ENCODE measurements at places on chromosomes 1 and 21.

DNA sequence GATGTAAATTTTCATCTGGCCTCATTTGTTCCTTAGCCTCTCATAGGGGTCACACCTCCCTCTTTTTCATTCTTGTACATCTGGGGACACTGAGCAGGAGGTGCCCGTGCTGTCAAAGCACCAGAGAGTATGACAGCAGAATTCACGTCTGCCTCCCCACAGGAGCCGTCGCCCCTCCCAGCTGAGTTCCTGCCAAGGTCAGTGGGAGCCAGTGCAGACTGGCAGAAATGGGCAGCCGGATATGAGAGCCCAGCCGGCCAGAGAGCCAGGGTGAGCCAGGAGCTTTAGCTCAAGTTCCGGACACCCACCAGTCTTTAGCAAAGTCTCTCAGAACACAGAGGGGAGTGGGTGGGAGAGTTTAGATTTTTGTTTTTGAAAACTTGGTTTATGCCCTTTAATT, 21.9 kb downstream of the GPR137B start:
- DNase-seq: no peak

GRCh38 chr21:43866260-43866629, 1.2 kb downstream of the AGPAT3 start:
- DNase-seq: peak; percentile 11

GRCh38 chr1:85582687-85583591, 2.4 kb downstream of the CCN1 start:
- no peak for DNase-seq

- DNase-seq: no peak
Observed at GRCh38 chr1:183003203-183003602, 20.0 kb upstream of the LAMC1 start.

DNA sequence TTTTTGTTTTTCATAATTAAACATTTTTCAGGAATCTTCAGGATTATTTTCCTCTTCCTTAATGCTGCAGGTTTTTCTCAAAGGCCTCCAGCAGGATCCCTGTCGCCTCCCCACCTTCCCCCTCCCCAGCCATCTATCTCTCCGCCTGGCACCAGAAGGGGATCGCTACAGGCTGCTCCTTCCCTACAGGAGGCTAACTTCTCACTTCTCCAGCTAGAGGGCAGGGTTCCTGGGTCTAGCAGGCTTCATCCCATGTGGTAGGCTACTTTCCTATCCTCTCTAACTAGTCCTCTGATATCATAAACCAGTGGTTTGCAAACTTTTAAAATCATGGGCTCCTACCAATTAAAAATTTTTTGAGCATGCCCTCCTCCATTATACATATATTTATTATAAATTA, 104.1 kb downstream of the KCNN3 start:
- no peak for DNase-seq

- no peak for DNase-seq
Observed at GRCh38 chr1:203565049-203565448, 61.6 kb upstream of the ATP2B4 start.

DNA sequence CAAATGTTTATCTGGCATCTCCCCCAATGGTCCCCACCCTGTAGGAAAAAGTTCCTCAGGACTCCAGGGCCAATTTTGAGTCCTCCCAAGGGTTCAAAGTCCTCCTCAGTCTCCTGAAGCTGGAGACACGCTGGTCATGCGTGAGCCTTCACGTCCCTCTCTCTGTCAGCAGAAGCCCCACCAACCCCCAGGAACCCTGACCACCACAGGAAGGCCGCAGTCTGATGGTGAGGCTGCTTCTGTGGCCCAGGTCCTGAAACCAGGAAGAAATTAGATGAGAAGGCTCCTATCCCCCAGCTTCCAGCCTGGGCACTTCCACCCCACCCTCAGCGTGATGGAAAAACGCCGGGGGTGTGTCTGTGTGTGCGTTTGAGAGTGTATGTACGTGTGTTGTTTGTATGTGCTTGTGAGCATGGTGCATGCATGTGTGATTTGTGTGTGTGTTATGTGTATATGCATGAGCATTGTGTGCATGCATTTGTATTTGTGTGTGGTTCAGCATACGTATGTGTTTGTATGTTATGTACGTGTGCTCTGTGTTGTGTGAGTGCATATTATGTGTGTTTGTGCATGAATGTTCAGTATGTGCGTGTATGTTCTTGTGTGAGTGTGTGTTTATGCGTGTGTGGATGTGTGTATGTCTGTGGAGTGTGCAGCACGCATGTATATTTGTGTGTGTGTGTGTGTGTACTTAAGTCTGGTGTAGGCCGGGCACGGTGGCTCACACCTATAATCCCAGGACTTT, 92.5 kb downstream of the SIK1 start:
- DNase-seq: no peak

GRCh38 chr1:98179151-98179773, 258.4 kb upstream of the DPYD start:
- no peak for DNase-seq

DNA sequence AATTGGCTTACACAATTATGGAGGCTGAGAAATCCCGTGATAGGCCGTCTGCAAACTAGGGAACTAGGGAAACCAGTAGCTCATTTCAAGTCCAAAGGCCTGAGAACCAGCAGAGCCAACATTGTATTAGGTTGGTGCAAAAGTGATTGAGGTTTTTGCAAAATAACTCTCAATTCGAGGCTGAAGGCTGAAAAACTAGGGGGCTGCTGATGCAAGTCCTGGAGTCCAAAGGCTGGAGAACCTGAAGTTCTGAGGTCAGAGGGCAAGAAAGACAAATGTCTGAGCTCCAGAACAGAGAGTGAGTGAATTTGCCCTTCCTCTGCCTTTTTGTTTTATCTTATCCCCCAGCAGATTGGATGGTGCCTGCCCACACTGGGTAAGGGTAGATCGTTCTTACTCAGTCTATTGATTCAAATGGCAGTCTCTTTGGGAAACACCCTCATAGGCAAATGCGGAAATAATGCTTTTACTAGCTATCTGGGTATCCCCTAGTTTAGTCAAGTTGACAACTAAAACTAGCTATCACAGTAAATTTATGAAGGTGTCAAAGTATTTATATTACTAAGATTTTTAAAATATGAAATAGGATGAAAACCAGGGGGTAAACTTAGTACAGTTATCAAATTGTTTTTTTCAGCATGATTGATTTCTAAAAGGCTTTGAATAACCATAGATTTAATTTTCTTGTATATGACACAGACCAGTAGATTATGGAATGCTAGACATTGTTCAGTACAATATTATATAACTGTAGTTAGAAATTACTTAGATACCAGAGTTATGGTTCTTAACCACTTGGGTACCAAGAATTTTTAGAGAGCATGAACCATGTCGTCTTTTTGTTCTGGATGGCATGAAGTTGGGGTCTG, 15.4 kb downstream of the RABGAP1L start:
- DNase-seq: no peak

- DNase-seq: no peak
Observed at GRCh38 chr1:192916021-192916420, 107.2 kb downstream of the RGS2 start.

DNA sequence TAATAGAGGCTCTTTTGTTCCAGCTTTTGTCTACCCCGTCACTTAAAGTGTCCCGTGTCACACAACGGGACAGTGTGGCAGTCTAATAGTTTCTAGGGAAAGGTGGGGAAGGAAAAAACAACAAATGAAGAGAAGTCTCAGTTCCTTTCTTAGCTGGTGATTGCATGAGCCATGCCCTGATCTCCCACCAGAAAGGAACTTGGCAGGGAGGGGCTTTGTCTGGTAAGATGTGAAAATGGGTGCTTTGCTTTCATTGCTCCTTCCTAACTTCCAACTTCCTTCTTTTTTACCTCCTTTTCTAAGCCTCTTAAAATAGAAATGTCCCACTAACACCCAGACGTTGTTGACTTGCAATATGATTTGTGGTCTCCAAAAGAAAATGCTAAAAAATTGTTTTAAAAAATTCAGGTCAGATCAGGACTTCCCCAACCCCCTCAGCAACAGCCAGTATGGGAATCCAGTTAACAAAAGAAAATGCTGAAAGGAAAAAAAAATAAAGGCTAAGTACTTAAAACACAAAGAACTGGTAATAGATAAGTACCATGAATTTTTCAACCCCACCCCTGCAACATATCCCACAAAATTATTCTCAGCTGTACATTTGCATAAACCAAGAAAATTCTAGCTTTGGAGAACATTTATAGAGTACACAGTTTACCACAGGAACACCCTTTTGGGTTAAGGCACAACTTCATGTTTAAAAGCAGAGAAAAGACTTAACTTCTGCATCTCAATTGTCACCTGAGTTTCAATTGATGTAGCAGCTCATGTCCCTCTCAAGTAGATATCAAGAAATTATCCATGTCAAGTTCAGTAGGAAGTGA, 106.2 kb downstream of the NIBAN1 start:
- DNase-seq: no peak

DNA sequence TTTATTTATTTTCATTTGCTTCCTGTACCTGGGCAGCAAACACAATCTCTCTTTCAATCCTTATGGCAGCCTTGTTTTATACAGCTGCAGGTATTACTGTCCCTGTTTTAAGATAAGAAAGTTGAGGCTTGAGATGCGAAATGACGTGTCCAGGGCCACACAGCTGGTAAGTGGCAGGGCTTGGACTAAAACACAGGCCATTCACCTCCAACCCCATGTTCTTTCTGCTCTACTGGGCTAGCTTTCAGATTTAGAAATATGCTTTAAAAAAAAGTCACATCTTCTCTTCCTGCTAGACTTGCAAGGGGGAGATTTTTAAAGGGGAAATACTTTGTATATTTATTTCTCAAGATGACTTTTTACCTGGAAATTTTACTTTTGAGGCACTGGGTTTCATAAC, 62.8 kb downstream of the CNST start:
- DNase-seq: no peak

- no peak for DNase-seq
Observed at GRCh38 chr1:150186789-150187559, 37.3 kb downstream of the PLEKHO1 start.

DNA sequence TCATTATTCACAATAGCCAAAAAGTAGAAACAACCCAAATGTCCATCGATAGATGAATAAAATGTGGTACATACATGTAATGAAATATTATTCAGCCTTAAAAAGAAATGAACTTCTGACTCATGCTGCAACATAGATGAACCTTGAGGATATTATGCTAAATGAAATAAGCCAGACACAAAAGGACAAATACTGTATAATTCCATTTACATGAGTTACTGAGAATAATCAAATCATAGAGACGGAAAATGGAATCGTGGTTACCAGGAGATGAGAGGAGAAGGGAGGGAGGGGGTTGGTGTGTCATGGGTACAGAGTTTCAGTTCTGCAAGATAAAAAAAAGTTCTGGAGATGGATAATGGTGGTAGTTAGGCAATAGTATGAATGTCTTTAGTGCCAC, 184.1 kb downstream of the PSMG1 start:
- no peak for DNase-seq

- DNase-seq: no peak
Observed at GRCh38 chr1:52364235-52364839, 1.7 kb downstream of the CC2D1B start.
